ENCODE measurements at places on chromosomes 1 and 21. TPM values are rescaled to one million over a fixed set of nuclear protein-coding genes. Genes with fewer than 3 reads are reported as not detected.

Gene PCBP3
- 5.8 TPM for total RNA-seq

Gene ADCY10
- not detected for total RNA-seq

Gene FAM131C
- total RNA-seq = 0.67 TPM

Gene TMEM52
- not detected for total RNA-seq

Gene TOR1AIP1
- total RNA-seq = 91.1 TPM

Gene GRIK1
- total RNA-seq = not detected

Gene SLC19A2
- 5.1 TPM for total RNA-seq

Gene SLC25A33
- 3.5 TPM for total RNA-seq

- no peak for DNase-seq
- H3K4me3 ChIP-seq = no peak overlapping the region
- peaks cover 6% of the 10 kb centered on the region for H3K27me3 ChIP-seq
- no peak overlapping the region for H3K27ac ChIP-seq
- no peaks in the 10 kb centered on the region for H3K4me1 ChIP-seq
Observed at GRCh38 chr1:64093941-64094340, 109.5 kb upstream of the UBE2U start.

DNA sequence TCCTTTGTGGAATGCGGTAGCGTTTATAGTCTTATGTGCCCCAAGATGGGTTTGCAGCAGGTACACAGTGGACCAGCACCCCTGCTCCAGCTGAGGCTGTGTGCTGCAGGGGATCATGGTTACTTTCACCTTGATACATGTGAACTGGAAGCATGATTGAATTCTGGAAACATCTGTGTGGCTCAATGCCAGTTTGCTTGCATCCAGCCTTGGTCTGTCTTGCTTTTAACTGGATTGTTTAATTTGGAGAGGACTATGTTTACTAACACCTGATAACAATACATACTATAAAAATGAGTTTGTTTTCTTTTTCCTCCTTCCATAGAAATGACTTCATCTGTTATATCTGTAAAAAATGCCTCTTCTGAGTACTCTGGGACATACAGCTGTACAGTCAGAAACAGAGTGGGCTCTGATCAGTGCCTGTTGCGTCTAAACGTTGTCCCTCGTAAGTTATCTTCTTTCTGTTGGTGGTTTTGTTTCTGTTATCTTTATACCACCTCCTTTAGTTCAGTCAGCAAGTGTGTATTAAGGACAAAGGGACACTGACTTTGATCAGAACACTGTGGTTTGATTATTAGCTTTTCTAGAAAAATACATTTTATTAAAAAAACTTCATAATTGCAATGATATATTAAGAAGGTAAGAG is 47.7 kb downstream of the CXADR start:
- H3K4me3 ChIP-seq = no peak overlapping the region
- H3K4me1 ChIP-seq = no peaks in the 10 kb centered on the region
- no peak overlapping the region for H3K27ac ChIP-seq
- no peak for DNase-seq

DNA sequence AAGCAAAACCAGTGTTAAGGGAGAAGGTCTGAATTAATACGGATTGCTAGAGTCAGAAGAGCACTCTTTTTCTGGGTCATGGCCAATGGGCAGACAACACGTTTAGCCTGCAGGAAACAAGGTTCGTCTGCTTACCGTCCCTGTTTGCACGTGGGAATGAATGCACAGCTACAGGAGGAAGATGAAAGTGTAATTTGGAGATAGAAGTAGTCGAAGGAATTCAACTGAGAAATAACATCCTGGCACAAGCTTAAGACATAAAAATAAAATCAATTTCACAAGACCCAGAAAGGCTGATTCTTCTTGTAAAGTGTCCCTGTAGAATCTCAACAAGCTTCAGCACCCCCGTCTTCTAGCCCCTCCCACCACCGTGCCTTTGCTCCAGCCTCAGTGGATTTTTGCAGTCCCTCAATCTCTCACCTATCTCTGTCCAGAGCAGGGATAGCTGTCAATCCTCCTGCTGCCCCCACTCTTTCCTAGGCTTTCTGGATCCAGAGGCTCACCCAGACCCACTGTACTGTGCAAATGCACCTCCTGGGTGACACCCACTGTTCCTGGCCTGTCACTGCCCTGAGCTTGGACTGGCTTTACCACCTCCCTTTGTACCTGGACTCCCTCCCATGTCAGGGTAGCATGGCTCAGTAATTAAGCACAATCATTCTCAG is 60.6 kb downstream of the C1orf94 start:
- no peaks in the 10 kb centered on the region for H3K4me1 ChIP-seq
- no peak overlapping the region for H3K4me3 ChIP-seq
- H3K27ac ChIP-seq = no peak overlapping the region

- no peak overlapping the region for H3K4me3 ChIP-seq
- H3K27ac ChIP-seq = no peak overlapping the region
- H3K36me3 ChIP-seq = no peaks in the 10 kb centered on the region
Observed at GRCh38 chr1:29876441-29876840, 640.1 kb downstream of the PTPRU start.

- peaks cover 12% of the 10 kb centered on the region for H3K4me1 ChIP-seq
- no peak overlapping the region for H3K27ac ChIP-seq
- no peak overlapping the region for H3K4me3 ChIP-seq
- peaks cover 52% of the 10 kb centered on the region for H3K36me3 ChIP-seq
Observed at GRCh38 chr1:8497210-8497819, 179.4 kb downstream of the SLC45A1 start.

DNA sequence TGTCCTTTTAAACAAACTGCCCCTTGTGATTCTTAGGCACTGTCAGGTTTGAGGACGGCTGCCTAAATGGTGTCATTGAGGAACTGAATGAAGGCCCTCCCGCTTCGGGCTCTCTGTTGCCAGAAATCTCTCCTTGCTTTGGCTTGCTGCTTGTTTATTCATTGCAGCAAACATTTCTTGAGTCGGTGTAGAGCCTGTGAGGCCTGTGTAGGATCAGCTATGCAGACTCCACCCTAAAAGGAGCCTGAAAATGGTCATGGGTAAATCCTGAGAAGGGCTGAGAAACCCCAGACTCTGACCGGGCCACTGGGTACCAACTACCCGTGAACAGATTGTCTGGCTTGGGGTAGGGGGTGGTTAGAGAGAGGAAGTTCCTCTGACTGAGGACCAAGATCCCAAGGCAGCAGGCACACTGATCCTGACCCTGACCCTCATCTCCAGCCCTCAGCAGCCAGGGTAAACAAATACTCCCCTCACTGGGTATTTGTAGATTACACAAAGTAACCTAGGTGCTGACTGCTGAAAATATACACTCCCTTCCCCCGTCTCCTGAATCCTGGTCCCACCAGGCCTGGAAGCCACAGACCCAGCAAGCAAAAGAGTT is 3.1 kb downstream of the IL6R start:
- H3K4me3 ChIP-seq = peak overlapping the region; percentile 77
- DNase-seq = no peak
- peaks cover 2% of the 10 kb centered on the region for H3K27me3 ChIP-seq
- H3K27ac ChIP-seq = peak overlapping the region; percentile 86
- H3K36me3 ChIP-seq = peaks cover 1% of the 10 kb centered on the region

GRCh38 chr21:33660406-33660805 is 18.1 kb downstream of the ITSN1 start:
- no peak overlapping the region for H3K4me3 ChIP-seq
- peaks cover 2% of the 10 kb centered on the region for H3K4me1 ChIP-seq
- H3K27me3 ChIP-seq = no peaks in the 10 kb centered on the region
- no peak for DNase-seq
- no peak overlapping the region for H3K27ac ChIP-seq

GRCh38 chr1:35683012-35683411 is 35.7 kb downstream of the C1orf216 start:
- no peak for DNase-seq
- no peak overlapping the region for H3K4me3 ChIP-seq
- no peak overlapping the region for H3K27ac ChIP-seq
- peaks cover 20% of the 10 kb centered on the region for H3K27me3 ChIP-seq
- no peaks in the 10 kb centered on the region for H3K4me1 ChIP-seq

DNA sequence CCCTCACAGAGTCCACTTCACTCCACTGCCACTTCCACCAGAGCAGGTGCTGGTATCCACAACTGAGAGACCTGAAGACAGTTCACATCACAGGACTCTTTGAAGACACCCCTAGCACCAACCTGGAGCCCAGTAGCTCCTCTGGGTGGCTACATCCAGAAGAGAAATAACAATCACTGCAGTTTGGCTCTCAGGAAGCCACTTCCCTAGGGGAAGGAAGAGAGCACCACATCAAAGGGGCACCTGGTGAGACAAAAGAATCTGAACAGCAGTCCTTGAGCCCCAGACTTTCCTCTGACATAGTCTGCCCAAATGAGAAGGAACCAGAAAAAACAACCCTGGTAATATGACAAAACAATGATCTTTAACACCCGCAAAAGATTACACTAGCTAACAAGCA is 113.2 kb downstream of the TENT5C start:
- peaks cover 24% of the 10 kb centered on the region for H3K27me3 ChIP-seq
- peaks cover 10% of the 10 kb centered on the region for H3K36me3 ChIP-seq
- DNase-seq = no peak
- H3K27ac ChIP-seq = no peak overlapping the region
- H3K4me3 ChIP-seq = no peak overlapping the region

GRCh38 chr1:47184090-47184821 is 5.6 kb downstream of the PDZK1IP1 start:
- H3K36me3 ChIP-seq = no peaks in the 10 kb centered on the region
- H3K4me3 ChIP-seq = no peak overlapping the region
- peaks cover 5% of the 10 kb centered on the region for H3K4me1 ChIP-seq
- peaks cover 12% of the 10 kb centered on the region for H3K27me3 ChIP-seq
- DNase-seq = no peak

GRCh38 chr1:27773826-27774445 is 917 bp downstream of the STX12 start:
- no peak for DNase-seq
- H3K4me1 ChIP-seq = peaks cover 36% of the 10 kb centered on the region
- peaks cover 15% of the 10 kb centered on the region for H3K36me3 ChIP-seq
- H3K27ac ChIP-seq = peak overlapping the region; percentile 98
- no peaks in the 10 kb centered on the region for H3K27me3 ChIP-seq

Data from activated CD4-positive, alpha-beta T cell treated with anti-CD3 and anti-CD28 coated beads, Interleukin-2, amount 10 ng/mL, durations not matched to agents 7 days and 5 days (primary cell).